ENCODE measurements at places on chromosomes 3 and 15. TPM values are rescaled to one million over a fixed set of nuclear protein-coding genes. Genes with fewer than 3 reads are reported as not detected.

VWA5B2 gene
- 0.76 TPM for total RNA-seq

GRCh38 chr3:152729906-152730305 lies 105.0 kb upstream of the P2RY1 start:
- no peaks in the 10 kb centered on the region for H3K4me1 ChIP-seq
- no peak overlapping the region for H3K4me3 ChIP-seq

DNA sequence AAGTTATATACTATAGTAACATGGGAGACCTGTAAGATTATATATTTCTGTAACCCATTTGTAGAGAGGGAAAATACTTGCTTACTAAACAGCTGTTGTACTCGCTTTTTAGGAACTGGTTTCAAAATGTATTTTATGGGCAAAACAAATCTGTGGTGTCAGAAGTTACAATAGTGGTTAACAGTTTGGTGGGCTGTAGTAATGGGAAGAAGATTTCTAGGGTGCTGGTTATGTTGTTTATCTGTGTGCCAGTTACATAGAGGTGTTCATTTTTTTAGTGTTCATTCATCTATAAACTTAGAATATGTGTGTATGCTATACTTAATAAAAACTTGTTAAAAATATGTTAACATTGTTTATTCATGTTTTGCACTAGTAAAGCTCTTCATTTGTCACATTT lies 42.1 kb downstream of the RNF111 start:
- H3K4me1 ChIP-seq: no peaks in the 10 kb centered on the region
- no peak overlapping the region for H3K27ac ChIP-seq
- peaks cover 8% of the 10 kb centered on the region for H3K36me3 ChIP-seq
- DNase-seq: no peak

DNA sequence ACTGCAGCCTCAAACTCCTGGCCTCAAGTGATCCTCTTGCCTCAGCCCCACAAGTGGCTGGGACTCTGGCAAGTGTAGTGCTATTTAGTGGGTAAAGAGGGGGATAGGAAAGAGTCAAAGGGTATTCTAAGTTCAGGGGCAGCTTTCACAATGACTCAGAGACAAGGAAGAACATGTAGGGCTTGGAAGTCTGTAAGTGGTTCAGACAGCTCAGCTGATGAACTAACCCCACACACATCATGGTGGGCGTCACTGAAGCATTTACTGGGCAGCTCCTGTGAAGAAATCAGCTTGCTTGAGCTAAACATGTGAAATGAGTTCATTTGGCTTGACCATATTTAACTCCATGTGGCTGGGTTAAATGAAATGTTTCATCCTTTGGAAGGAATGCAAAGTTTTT lies 34.6 kb upstream of the THSD4 start:
- H3K36me3 ChIP-seq: no peaks in the 10 kb centered on the region
- H3K27ac ChIP-seq: no peak overlapping the region
- no peak overlapping the region for H3K4me3 ChIP-seq
- DNase-seq: peak; percentile 50
- no peaks in the 10 kb centered on the region for H3K27me3 ChIP-seq

TMEM212 gene
- total RNA-seq: not detected

Measured in PC-9 (cell line).